Activated gamma-delta T cell treated with anti-CD3 and anti-CD28 coated beads, Interleukin-2, amount 50 U/mL, for 16 hours (primary cell): ENCODE measurements at places on chromosomes 3 and 15.

DNA sequence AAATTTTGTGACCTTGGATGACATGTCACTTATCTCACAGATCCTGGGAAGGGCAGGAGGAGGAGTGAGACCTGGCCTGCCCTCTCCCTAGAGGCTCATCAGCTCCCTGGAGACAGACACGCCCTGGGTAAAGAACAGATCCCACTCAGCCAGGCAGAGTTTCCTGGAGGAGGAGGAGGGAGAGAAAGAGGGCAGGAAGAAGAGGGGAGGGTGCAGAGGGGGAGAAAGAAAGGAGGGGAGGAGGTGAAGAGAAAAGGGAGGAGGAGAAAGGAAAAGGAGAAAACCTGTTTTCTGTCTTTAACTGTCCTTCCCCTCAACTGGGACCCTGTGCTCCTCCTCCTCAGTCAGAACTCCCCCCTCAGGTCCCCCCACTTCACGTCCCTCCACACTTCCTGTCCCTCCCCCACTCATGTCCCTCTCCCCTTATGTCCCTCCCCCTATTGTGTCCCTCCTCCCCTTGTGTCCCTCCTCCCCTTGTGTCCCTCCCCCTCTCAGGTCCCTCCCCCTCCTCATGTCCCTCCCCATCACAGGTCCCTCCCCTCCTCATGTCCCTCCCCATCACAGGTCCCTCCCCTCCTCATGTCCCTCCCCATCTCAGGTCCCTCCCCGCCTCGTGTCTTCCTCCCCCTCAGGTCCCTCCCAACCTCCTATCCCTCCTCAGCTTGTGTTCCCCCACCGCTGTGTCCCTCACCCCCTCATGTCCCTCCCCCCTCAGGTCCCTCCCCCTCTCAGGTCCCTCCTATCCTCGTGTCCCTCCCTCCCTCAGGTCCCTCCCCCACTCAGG lies 52.3 kb upstream of the CGNL1 start:
- no peak for DNase-seq

GRCh38 chr3:133096900-133097613 lies 58.9 kb downstream of the TMEM108 start:
- DNase-seq = no peak

GRCh38 chr3:184785890-184786279 lies 26.1 kb upstream of the VPS8 start:
- no peak for DNase-seq

GRCh38 chr3:78049521-78049920 lies 1009.6 kb downstream of the ROBO2 start:
- DNase-seq = no peak

GRCh38 chr3:96959901-96960641 lies 145.7 kb downstream of the EPHA6 start:
- DNase-seq = no peak

- no peak for DNase-seq
These were observed 257.7 kb downstream of the DIPK2A start for GRCh38 chr3:144229330-144229729.

- DNase-seq = no peak
These were observed 526.3 kb downstream of the OTOL1 start for GRCh38 chr3:162022911-162023310.

GRCh38 chr3:168024537-168024941 lies 71.2 kb downstream of the GOLIM4 start:
- peak; percentile 1 for DNase-seq

DNA sequence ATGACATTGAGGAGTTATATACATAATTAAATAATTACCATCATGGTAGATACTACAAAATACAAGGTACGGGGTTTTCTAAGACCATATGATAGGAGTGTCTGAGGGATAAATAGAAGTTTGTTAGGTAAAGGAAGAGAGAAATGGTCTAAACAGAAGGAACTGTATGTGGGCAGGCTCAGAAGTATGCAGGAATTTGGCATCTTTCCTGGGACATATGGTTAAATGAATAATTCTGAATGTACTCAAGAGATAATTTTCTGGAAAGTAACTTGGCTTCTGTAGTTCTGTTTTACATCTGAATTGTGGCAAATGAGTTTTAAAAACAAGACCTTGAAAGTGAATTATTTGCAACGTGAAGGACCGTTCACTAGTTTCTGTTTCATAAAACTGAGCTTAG lies 17.5 kb downstream of the LMCD1 start:
- DNase-seq = no peak

- peak; percentile 48 for DNase-seq
These were observed at the start of gene PLSCR2 for GRCh38 chr3:146469150-146470017. Gene PLSCR2, minus strand, starts transcription at chr3:146469561. Its CDS starts 9,657 bp downstream, at chr3:146459904.

GRCh38 chr15:73424506-73424905 lies 18.5 kb upstream of the REC114 start:
- no peak for DNase-seq

GRCh38 chr3:81466201-81466560 lies 295.3 kb downstream of the GBE1 start:
- DNase-seq = no peak

DNA sequence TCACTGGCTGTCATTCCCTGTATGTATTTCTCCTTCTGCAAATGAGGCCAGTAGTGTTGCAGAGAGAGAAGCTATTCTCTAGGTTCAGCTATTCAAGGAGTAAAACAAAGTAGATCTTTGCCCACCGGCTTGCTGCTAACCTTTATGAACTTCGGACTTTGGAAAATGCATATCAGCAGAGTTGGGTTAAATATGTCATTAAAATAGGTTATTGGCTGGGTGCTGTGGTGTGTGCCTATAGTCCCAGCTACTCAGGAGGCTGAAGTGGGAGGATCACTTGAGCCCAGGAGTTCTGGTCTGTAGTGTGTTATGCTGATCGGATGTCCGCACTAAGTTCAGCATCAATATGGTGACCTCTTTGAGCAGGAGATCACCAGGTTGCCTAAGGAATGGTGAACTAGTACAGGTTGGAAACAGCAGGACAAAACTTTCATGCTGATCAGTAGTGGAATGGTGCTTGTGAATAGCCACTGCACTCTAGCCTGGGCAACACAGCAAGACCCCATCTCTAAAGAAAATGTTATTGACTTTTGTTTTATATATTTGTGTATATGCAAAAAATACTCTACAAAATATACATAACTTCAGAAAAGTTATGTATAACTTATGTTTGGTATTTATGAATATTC lies 53.4 kb downstream of the SACM1L start:
- DNase-seq = no peak

GRCh38 chr3:182596676-182597410 lies 196.5 kb upstream of the ATP11B start:
- no peak for DNase-seq

DNA sequence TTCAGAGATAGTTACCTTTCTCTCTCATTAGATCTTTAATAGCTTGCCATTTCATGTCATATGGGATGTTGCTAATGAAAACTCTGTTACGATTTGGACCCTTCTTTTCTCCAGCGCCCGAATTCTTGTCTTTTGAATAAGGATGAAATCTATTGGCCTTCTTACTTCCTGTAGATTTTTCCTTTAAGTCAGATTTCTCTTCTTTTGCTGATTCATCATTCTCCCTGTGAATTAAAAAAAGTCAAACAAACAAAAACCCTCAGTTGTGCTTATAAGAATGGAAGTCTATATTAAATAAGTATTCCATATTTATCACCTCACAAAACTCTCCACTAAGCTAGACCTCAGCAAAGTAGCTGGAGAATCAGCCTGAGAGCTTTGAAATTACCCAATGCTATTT lies 9.5 kb downstream of the MYEF2 start:
- no peak for DNase-seq

GRCh38 chr15:79629687-79630086 lies 197.6 kb downstream of the MINAR1 start:
- no peak for DNase-seq

- DNase-seq = no peak
These were observed 539 bp upstream of the TLNRD1 start for GRCh38 chr15:81000144-81000623.

DNA sequence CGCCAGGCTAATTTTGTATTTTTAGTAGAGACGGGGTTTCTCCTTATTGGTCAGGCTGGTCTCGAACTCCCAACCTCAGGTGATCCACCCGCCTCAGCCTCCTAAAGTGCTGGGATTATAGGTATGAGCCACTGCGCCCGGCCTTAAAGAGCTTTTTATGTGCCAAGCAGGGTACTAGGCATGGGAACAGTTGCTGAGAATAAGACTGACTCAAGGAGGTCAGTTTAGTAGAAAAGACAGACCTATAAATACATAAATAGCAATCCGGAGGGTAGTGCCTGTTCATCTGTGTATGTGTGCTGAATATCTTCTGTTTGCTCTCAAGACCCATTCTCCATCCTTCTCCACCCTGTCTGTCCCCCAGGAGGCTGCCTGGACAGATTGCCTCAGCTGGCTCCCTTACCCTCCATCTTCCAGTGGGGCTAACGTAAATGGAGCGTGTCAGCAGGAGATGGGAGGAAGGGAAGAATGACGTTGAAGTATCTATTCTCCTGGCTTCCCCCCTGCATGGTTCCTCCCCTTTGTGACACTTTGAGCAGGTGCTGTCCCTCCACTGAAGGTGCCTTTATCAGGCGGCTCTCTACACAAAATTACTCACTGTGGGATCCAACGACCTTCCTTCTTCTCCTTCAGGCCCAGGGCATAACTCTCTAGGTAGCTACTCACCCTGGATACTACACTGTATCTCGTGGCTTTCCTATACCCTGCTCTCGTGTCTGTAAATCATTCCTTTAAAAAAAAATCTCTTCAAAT lies 31.1 kb downstream of the FBXO40 start:
- DNase-seq = no peak

GRCh38 chr3:16373341-16373946 lies 108.4 kb downstream of the OXNAD1 start:
- DNase-seq = no peak

DNA sequence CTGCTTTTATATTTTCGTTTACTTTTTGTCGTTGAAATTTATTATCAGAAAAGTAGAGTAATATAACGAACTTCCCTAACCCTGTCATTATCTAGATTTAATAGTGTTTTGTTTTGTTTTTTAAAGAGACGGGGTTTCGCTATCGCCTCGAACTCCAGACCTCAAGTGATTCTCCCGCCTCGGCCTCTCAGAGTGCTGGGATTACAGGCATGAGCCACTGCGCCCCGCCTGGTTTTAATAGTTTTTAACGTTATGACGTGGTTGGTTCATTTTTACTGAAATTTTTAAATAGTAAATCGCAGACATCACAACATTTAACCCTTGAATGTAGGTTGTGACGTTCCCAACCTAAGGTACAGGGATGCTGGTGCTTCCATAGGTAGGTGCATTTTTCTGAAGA lies 1.0 kb downstream of the NGRN start:
- DNase-seq = no peak

DNA sequence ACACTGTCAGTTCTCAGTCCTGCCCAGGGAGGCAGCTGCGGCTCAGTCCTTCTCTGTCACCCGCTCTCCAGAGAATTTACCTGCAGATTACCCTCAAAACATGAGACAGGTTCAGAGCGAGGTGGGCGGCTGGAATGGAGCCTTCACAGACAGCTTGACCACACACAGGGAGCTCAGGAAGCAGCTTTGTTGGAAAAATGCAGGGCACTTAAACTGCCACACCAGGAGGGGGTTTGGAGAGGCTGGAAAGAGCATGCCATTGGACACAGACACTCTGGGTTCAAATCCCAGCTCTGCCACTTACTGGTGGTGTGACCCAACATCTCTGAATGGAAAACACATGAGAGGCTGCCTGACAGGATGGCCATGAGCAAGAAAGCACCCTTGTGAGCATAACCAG lies 290.8 kb upstream of the LRRFIP2 start:
- no peak for DNase-seq

- no peak for DNase-seq
These were observed 4.1 kb upstream of the TM4SF4 start for GRCh38 chr3:149470381-149470780.

DNA sequence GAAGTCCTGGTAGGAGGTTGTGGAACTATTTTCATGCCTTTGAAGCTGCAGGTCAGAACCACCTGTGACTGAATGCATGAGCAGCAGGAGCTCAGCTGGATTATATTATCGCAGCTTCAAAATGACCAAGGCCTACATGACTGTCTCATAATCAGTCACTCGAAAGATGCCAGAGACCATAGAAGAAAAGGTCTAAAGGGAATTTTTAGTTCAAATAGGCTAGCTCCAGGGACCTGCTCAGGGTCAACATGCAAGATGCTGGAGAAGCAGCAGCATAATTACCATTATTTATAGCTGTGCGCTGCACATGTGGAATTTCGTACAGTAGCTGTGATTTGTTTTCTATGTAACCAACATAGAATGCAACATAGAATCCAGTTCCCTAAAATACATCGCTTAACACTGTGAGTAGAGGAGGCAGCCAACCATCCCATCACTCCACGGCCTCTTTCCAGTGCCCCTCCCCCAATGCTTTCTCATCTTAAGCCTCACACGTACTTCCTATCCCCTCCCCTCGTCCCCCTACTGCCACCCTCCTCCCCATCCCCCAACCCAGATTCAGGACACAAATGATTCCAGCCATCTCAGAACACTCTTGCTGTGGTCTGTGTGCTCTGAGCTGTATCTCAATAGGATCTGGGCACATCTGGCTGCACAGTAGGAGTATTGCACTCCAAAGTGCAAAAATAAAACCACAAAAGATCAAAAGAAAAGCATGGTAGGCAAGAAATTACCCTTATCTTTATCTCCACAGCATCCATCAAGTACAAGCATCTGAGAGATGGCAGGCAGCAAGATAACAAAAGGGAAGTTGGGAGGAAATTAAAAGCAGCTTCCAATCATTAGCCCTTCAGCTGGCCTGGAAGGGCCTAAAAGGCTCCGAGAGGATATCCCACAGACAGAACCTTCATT lies 352.8 kb upstream of the SEMA6D start:
- DNase-seq = no peak

GRCh38 chr3:12782172-12782815 lies 14.2 kb upstream of the CAND2 start:
- DNase-seq = no peak

DNA sequence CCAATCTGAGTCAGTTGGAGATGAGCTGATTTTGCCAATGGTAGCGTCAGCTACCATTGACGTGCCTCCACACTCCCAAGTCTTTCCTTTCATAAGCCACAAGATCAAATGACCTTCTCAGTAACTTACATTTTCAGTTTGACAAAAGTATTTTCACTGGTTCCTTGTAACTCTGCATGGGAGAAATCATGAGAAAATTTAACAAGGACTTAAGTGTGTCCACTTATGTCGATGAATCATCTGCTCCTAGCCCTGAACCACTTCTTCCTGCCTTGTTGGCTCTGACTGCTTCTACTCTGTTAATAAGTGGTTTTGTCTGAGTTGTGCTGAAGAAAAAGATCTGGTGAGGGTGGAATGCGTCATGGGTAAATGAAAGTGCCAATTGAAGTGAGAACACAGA lies 101.2 kb downstream of the NFKBIZ start:
- DNase-seq = no peak
